ENCODE measurements at places on chromosomes 16 and 17. TPM values are rescaled to one million over a fixed set of nuclear protein-coding genes. Genes with fewer than 3 reads are reported as not detected.

DNA sequence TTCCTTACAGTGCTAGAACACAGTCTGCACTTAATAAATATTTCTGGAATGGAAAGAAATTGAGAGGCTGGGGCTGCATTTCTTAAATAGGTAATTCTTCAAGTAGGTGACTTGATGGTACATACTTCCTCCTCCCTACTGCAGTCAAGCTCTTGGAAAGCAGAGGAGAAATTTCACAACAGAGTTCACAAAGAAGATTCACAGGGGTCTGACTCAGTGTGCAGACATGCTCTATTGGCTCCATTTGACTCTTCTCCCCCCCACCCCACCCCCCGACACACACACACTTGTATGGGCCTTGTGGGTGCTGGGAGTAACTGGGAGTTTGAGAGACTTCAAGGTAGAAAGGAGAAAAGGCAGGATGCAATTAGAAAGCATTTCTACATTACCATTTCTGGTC lies 6.2 kb upstream of the MYOCD start:
- no peak overlapping the region for H3K4me3 ChIP-seq
- DNase-seq: no peak
- no peak overlapping the region for H3K27ac ChIP-seq
- no peaks in the 10 kb centered on the region for H3K36me3 ChIP-seq

DNA sequence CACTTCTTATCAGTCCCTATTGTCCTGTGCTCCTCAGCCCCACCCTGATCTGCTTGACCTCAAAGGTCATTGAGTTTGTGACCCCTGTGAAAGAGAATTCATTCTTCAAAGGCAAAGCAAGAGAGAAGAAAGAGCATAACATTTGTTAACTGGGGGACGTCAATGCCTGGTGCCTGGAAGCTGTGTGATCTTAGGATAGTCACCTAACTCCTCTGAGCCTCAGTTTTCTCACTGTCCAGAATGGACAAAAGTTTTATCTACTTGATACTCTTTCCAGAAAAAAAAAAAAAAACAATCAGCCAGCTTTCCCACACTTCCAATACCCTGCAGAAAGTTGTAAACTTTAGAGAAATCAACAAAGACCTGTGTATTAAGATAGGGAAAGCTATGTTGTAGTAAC lies 173.1 kb downstream of the C16orf78 start:
- peaks cover 14% of the 10 kb centered on the region for H3K27me3 ChIP-seq
- DNase-seq: no peak
- no peak overlapping the region for H3K4me3 ChIP-seq
- no peak overlapping the region for H3K27ac ChIP-seq

DNA sequence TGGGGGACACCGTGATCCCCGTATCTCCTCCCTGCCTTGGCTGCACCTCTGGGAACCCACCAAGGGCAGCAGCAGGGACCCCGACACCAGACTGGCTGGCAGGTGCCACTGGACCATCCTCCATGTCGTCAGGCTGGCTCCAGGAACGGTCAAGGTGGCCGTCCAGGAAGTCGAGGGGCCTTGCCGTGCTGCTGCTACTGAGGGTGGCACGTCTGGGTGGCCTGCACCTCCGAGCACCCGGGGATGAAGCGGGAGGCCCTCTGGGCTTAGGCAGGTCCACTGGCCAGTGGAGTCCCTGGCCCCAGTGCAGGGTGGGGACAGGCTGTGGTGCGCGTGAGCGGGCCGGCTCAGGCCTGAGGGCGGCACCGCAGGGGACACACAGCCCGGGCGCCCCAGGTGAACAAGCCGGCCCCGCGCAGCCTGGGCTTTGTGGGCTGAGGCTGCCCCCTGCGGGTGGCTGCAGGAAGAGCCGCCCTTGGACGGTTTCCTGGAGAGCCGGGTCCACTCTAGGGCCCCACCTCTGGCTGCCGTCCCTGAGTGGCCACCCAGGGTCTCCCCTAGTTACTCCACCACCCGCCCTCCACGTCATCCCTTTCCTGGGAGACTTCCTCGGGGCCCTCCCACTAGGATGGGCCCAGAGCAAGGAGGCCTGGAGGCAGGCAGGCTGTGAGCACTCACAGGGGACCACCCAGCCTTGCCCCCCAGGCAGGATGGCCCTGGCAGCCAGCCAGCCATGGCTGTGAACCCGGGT lies 42.8 kb upstream of the ZC3H18 start:
- peak; percentile 51 for DNase-seq
- H3K27me3 ChIP-seq: no peaks in the 10 kb centered on the region
- H3K4me1 ChIP-seq: peaks cover 31% of the 10 kb centered on the region

DNA sequence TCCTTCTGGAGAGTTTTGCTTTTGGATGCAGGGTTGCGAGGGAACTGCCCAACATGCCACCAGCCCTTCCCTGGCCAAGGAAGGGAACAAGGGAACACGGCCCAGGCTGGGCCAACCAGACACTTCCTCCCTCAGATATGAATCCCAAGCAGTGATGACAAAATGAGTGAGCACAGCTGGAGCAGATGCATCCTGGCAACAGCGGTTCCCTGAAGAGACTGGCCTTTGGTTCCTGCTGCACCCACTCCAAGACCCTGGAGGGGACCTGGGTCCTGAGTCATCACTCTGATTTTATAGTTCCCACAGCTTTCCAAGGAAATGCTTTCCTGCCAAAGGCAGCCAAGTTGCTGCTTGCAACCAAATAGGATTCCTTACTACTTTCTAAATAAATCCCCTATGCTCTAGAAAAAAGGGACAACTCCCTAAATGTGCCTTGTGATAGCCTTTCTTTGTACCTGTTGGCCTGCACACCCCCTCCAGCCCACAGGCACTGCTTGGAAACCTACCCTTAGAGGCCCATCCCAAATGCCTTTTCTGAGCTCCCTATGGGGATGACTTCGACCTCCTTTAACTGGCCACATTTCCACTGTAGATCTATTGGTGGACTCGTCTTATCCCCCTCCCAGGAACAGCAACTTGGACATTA lies 5.3 kb downstream of the ST3GAL2 start:
- DNase-seq: no peak
- H3K27me3 ChIP-seq: no peaks in the 10 kb centered on the region
- H3K27ac ChIP-seq: peak overlapping the region; percentile 65
- H3K4me3 ChIP-seq: no peak overlapping the region

GRCh38 chr17:83145831-83146230 lies 66.4 kb downstream of the METRNL start:
- no peak overlapping the region for H3K4me3 ChIP-seq
- no peak overlapping the region for H3K27ac ChIP-seq
- peaks cover 14% of the 10 kb centered on the region for H3K4me1 ChIP-seq

- no peaks in the 10 kb centered on the region for H3K27me3 ChIP-seq
- no peak for DNase-seq
- H3K4me3 ChIP-seq: no peak overlapping the region
- peaks cover 8% of the 10 kb centered on the region for H3K36me3 ChIP-seq
- H3K27ac ChIP-seq: no peak overlapping the region
These were observed 31.6 kb upstream of the BCAS3 start for GRCh38 chr17:60645918-60646523.

GRCh38 chr17:72282439-72283029 lies 161.7 kb downstream of the SOX9 start:
- no peak for DNase-seq
- H3K27me3 ChIP-seq: no peaks in the 10 kb centered on the region
- H3K4me1 ChIP-seq: peaks cover 17% of the 10 kb centered on the region

The KRTAP2-1 gene
- total RNA-seq: not detected

The CCL16 gene
- total RNA-seq: 2.0 TPM

The TNP2 gene
- total RNA-seq: not detected

The RSAD1 gene
- 22.7 TPM for total RNA-seq

The DDX52 gene
- total RNA-seq: 41.4 TPM

The P2RX1 gene
- total RNA-seq: not detected

The SLFN13 gene
- total RNA-seq: not detected

The PYY gene
- total RNA-seq: not detected
